ENCODE measurements at places on chromosomes 6 and 20.

- H3K36me3 ChIP-seq: peaks cover 19% of the 10 kb centered on the region
- peak overlapping the region; percentile 93 for H3K27ac ChIP-seq
- H3K4me3 ChIP-seq: peak overlapping the region; percentile 85
- H3K27me3 ChIP-seq: no peaks in the 10 kb centered on the region
- H3K4me1 ChIP-seq: peaks cover 25% of the 10 kb centered on the region
These were observed 2.3 kb downstream of the E2F3 start for GRCh38 chr6:20403766-20404640.

- no peak overlapping the region for H3K4me3 ChIP-seq
- H3K36me3 ChIP-seq: no peaks in the 10 kb centered on the region
- H3K4me1 ChIP-seq: peaks cover 3% of the 10 kb centered on the region
- H3K27me3 ChIP-seq: 0 out of 3 replicates have a peak, but pooled peaks cover 4% of the 10 kb centered on the region
These were observed 95.5 kb downstream of the F13A1 start for GRCh38 chr6:6224933-6225486.

GRCh38 chr20:13024596-13024995 is 15.8 kb downstream of the SPTLC3 start:
- H3K27me3 ChIP-seq: no peaks in the 10 kb centered on the region
- peaks cover 51% of the 10 kb centered on the region for H3K36me3 ChIP-seq
- no peak for DNase-seq
- H3K4me3 ChIP-seq: no peak overlapping the region
- no peak overlapping the region for H3K27ac ChIP-seq
- peaks cover 24% of the 10 kb centered on the region for H3K4me1 ChIP-seq

DNA sequence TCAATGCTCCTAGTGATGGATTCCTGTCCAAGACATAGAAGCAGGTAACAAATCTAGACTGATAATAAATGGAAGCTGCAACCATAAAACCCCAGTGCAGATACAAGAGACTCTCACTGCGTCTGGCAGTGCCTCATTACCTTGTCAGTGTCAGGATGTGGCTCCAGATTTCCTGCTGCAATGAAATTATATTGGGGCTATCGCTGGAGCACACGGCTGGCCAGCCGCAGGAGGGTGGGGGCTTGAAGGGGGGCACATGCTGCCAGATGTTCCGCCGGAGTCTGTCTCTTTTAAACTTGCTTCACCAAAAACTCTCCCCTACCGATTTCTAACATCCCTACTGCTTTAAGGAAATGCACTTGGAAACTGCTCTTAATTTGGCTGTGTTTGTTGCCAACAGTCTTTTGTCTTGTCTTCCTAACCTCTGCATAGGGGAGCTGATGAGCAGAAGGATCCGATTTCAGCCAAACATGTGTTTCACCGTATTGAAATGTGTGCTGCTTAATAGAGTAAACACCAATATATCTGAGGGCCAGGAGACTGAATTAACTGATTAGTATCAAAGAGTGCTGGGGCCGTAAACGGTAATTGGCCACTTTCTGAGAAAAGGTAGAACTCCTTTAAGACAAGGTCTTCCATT is 102.2 kb upstream of the EXOC2 start:
- no peaks in the 10 kb centered on the region for H3K36me3 ChIP-seq
- no peak for DNase-seq
- H3K27ac ChIP-seq: no peak overlapping the region
- H3K27me3 ChIP-seq: peaks cover 73% of the 10 kb centered on the region
- no peaks in the 10 kb centered on the region for H3K4me1 ChIP-seq
- no peak overlapping the region for H3K4me3 ChIP-seq

DNA sequence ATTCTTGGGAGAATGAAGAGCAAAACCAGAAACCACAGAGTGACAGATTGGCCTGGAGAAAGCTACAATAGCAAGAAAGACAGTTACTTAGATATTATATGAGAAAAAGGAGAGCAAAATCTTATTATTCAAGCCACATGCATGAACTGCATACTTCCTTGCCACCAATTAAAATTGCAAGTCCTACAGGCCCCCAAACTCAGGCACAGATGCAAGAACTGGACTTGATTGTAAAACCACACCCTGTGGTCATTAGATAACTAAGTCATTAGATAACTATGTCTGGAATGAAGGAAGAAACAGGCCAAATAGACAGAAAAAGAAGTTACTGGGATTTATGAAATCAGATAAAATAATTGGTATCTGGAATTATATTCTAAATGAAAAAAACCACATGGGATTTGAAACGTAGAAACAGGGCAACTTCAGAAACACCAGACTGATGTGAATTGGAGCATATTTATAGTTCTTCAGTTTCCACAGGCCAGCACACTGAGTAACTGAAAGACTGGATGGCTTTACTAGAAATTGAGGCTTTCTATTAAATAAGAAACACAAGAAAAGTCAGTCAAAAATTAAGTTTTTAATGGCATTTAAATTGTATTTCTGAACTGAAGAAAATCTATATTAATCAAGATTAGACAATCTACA is 49.4 kb upstream of the CARMIL1 start:
- no peak for DNase-seq
- H3K4me3 ChIP-seq: no peak overlapping the region
- no peak overlapping the region for H3K27ac ChIP-seq
- 0 out of 3 replicates have a peak, but pooled peaks cover 11% of the 10 kb centered on the region for H3K27me3 ChIP-seq

GRCh38 chr20:48230216-48230615 is 444.9 kb upstream of the SULF2 start:
- no peak overlapping the region for H3K4me3 ChIP-seq
- no peak overlapping the region for H3K27ac ChIP-seq
- DNase-seq: no peak
